ENCODE measurements at places on chromosomes 2 and 18.

DNA sequence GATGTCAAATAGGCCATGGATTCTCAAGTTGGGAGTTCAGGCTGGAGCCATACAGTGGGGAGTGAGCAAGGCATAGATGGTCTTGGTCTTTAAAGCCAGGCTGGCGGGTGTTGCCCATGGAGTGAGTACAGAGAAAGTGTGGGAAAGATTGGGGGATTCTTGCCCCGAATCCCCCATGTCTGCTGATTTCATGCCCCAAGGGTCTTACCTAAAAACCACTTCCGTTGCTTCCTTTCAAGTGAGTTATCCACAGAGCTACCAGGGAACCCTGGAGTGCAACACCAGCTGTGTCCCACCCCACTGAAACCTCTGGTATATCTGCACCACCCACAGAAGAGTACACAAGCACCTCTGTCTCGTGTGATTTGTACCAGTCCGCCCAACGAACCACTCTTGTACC lies 31.4 kb downstream of the FHOD3 start:
- no peak for DNase-seq

DNA sequence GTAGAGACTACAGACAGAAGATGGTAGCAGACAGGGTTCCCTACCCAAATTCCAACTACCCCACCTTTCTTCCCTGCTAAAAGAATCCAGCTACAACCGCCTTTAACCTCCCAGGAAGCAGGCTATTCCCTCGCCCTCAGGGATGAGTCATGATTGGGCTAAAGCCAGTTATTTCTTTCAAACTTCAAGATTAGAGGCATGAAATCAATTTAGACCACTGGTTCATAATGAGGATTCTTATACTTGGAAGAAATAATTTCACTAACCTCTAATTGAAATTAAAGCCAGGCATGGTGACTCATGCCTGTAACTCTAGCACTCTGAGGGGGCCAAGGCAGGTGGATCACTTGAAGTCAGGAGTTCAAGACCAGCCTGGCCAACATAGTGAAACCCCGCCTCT lies 20.0 kb downstream of the TRIP12 start:
- DNase-seq, result no peak

DNA sequence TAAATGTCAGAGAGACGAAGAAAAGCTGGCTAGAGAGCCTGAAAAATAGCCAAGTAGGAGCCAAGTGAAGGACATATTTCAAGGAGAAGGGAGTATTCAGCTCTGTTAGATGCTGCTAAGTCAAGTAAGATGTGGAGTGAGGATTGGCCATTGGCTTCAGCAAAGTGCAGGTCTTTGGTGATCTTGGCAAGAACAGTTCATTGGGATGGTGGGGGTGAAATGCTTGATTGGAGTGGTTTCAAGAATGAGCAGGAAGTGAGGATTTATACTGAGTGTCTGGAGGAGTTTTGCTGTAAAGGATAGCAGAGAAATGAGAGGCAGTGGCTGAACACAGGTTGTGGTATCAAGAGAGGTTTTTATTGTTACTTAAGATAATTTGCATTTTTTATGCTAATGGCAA lies 139.7 kb downstream of the PRPF40A start:
- no peak for DNase-seq

DNA sequence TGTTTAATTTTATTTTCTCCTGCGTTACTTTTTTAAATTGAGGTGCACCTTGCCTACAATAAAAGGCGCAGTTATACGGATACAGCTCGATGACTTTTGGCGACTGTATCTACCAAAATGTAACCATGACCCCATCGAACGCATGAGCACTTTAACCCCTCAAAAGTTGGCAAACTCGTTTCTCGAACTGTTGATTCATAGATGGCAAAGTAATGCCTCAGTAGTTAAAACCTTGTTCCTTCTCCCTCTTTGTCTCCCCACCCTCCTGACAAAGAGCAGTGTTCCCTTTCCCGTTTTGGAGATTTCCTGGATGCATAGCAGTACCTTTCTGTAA lies 577 bp downstream of the MOGAT1 start:
- DNase-seq, result no peak

- no peak for DNase-seq
These were observed 370.2 kb downstream of the NRXN1 start for GRCh38 chr2:50661682-50662081.

- DNase-seq, result no peak
These were observed 11.4 kb downstream of the EPAS1 start for GRCh38 chr2:46308629-46309028.

- DNase-seq, result no peak
These were observed 74.4 kb downstream of the MEIS1 start for GRCh38 chr2:66509326-66509811.

GRCh38 chr2:181117206-181117925 lies 137.0 kb downstream of the UBE2E3 start:
- no peak for DNase-seq

DNA sequence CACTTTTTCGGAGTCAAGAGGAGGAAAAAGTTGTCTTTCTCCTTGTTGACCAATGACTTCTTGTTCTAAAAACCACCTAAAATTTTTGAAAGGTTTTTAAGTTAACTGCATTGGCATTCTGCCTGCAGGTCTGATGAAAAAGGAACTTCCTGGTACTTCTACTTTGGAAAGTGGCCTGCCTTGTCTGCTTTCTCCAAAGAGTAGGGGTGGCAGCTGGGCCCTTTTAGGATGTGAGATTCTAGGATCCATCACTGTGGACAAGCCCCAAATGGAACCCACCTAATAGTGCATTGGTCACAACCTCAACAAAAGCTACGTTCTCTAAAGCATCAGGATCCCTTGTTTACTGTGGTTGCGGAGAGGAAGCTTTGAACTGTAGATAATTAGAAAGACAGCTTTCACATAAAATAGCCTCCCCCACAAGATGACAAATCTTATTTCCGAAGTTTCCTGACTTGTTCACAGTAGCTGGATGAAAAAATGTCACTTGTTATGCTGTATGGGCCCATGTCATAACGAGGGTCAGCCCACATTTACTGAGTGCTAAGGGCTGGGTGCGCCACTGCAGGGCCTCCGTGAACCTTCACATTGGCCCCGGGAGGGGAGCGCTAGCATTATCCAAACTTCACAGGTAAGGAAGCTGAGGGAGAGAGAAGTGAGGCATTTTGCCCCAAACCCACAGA lies 17.4 kb downstream of the ASPRV1 start:
- DNase-seq, result no peak

DNA sequence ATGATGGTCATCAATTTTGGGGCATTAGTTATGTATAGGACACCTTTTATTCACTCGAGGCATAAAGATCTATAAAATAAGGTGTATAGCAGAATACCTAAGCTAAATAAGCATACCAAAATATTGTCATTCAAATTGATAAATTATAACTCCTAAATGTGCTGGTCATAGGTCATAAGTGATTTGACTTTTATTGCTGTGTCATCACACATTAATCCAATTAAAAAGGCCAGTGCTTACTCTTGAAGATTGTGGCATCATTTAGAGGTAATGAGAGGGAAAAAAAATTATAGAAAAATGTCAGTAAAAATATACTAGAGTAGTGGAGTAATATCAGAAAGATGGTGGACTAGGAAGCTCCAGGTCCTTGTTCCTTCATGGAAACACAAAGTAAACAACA lies 346.9 kb upstream of the LRRTM1 start:
- no peak for DNase-seq

DNA sequence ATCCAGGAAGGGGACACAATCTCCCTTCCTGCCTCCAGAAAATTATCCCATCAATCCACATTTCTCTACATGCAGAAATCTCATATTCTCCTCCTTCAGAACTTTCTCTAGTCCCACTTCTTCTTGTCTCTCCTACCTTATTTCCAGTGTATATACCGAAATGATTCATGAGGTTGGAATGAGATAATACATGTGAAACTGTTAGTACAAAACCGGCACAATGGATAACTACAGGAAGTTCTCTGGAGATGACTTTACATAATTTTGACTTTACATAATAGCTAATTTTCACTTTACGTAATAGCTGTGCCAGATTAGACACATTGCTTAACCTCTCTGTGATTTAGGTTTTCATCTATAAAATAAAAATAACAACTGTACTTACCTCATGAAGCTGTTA lies 801.3 kb downstream of the ERBB4 start:
- DNase-seq, result no peak

Data from stimulated activated CD4-positive, alpha-beta T cell treated with anti-CD3 and anti-CD28 coated beads, Interleukin-1b, Interleukin-23, amount 100 ng/mL, for 4 hours (primary cell).